ENCODE measurements at places on chromosomes 1 and 21. TPM values are rescaled to one million over a fixed set of nuclear protein-coding genes. Genes with fewer than 3 reads are reported as not detected.

- DNase-seq, result no peak
- no peaks in the 10 kb centered on the region for H3K27me3 ChIP-seq
- no peak overlapping the region for H3K27ac ChIP-seq
- H3K4me1 ChIP-seq, result no peaks in the 10 kb centered on the region
Observed at GRCh38 chr1:38084700-38085099, 38.1 kb upstream of the POU3F1 start.

The C4BPA gene
- total RNA-seq, result not detected

DNA sequence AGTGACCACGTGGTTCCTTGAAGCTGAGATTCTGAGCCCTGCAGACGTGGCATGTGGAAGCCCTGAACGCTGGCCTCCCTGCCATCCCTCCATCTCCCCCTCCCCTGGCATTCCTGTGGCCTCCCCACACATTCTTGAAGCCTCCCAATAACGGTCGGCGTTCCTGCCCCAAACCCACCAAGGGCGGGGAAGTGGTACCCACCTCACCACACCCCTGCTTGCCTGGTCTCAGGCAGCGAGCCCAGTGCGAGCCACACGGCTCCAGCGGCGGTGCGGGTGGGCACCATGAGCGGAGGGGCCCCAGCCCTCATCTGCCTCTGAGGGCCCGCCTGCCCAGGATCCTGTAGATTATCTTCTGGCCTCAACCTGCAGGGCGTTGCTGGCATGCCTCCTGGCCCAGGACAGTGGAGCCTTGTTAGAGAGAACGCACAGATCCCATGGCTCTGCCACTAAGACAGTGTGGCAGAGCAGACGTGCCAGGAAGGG is 20.6 kb upstream of the PRELP start:
- no peaks in the 10 kb centered on the region for H3K36me3 ChIP-seq
- H3K4me1 ChIP-seq, result no peaks in the 10 kb centered on the region
- H3K4me3 ChIP-seq, result no peak overlapping the region

DNA sequence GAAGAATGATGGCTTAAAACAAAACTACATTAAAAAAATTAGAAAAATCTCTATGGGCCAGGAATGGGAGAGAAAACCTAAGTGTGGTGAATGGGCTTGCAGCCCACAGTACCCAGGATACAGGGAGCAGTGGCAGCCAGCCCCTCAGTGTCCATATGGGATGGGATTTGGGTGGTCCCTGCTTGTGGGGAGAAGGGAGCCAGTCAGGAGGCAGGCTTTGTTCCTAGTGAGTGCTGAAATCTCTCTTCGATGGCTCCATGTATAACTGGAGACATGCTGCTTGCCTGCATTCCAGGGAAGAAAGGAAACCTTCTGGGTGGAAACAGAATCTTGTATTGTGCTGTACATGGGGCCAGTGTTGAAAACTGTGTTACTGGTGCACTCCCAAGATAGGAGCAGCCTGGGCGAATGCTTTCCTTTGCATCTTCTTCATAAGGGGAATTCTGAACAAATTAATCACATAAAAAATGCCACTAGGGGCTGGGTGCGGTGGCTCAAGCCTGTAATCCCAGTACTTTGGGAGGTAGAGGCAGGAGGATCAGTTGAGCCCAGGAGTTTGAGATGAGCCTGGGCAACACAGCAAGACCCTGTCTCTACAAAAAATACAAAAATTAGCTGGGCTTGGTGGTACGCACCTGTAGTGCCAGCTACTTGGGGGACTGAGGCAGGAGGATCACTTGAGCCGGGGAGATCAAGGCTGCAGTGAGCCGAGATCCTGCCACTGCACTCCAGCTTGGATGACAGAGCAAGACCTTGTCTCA is 36.0 kb downstream of the PTPRU start:
- no peak for DNase-seq
- peaks cover 10% of the 10 kb centered on the region for H3K4me1 ChIP-seq
- no peak overlapping the region for H3K4me3 ChIP-seq
- no peak overlapping the region for H3K27ac ChIP-seq
- no peaks in the 10 kb centered on the region for H3K27me3 ChIP-seq
- peaks cover 23% of the 10 kb centered on the region for H3K36me3 ChIP-seq

DNA sequence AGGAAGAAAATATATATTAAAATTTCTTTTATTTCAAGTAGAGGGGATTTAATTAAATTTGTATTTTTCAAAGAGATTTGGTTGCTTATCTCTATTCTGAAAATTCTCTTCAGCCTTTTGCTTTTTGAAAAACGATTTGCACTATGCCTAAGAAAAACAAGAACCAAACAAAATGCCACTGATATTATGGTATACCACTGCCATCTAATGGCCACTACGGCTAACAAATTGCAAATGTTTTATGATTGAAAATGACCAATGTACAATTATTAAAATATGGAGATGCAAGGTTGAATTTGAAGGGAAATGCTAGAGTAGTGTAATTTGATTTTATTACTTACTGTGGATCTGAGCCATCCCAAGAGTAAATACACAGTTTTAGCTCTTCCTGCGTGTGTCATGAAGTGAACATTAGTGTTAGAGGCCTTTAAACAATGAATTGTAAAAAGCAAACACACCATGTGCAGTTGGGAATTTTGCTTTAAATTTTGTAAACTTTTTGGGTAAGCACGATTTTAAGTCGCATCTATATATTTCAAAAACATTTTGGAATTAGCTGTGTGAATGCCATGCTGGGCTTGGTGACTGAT is 137.4 kb upstream of the USP25 start:
- no peaks in the 10 kb centered on the region for H3K27me3 ChIP-seq
- no peak for DNase-seq
- no peak overlapping the region for H3K27ac ChIP-seq
- H3K36me3 ChIP-seq, result no peaks in the 10 kb centered on the region
- H3K4me3 ChIP-seq, result no peak overlapping the region

The MCM3AP gene
- 121 TPM for total RNA-seq

DNA sequence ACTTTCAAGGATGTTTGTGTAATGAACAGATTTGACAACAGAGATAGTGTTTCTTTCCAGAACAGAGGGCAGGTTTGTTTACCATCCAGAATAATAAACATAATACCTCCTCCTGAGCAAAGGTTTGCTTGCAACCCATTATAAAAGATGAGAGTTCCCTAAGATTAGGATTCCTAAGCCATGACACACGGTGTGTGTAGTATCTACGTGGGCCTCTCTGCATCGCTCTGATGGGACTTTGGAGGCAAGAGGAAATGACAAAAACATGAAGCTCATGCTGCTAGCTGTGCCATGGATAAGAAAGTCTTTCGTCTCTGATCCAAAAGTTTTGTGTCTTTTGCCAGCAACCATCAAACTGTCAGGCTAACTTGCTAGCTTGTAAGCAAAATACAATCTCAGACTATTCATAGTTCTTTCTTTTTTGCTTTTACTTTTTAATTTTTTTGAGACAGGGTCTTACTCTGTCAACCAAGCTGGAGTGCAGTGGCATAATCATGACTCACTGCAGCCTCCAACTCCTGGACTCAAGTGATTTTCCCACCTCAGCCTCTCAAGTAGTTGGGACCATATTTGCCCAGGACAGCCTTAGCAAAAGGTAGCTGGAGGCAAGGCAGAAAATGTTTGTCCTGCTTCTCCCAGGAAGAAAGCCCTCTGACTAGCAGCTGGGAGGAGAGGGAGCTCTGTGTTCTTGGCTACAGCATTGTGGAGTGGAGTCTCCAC is 81.1 kb downstream of the LHX4 start:
- DNase-seq, result no peak
- H3K27me3 ChIP-seq, result no peaks in the 10 kb centered on the region
- no peak overlapping the region for H3K4me3 ChIP-seq
- no peaks in the 10 kb centered on the region for H3K4me1 ChIP-seq
- H3K36me3 ChIP-seq, result no peaks in the 10 kb centered on the region

DNA sequence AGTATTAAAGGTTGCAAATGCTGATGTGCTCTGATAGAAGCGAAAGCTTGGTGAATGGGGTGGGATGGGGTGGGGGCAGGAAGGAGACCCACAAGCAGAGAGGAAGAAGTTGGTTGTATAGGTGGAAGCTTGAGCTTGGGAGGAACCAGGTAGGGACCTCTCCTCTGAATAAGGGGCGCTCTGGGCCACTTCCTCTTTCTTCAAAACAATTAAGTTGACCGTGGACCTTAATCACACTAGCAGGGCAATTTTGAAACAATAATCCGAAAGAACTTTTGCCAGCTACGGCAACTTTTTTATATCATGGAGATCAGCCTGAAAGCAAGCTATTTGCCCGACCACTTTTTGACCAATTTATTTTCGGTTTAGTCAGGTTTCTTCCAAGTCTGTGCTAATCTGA is 1.9 kb upstream of the DYRK1A start:
- no peaks in the 10 kb centered on the region for H3K27me3 ChIP-seq
- peak overlapping the region; percentile 89 for H3K4me3 ChIP-seq
- peaks cover 4% of the 10 kb centered on the region for H3K4me1 ChIP-seq
- DNase-seq, result no peak
- H3K27ac ChIP-seq, result peak overlapping the region; percentile 100

GRCh38 chr1:121414905-121415304 is 230.1 kb downstream of the SRGAP2C start:
- no peak for DNase-seq
- no peak overlapping the region for H3K27ac ChIP-seq
- H3K27me3 ChIP-seq, result no peaks in the 10 kb centered on the region
- no peaks in the 10 kb centered on the region for H3K36me3 ChIP-seq
- no peaks in the 10 kb centered on the region for H3K4me1 ChIP-seq

- H3K4me1 ChIP-seq, result no peaks in the 10 kb centered on the region
- no peak for DNase-seq
- H3K27me3 ChIP-seq, result no peaks in the 10 kb centered on the region
- no peak overlapping the region for H3K27ac ChIP-seq
- H3K4me3 ChIP-seq, result no peak overlapping the region
Observed at GRCh38 chr1:202834771-202835547, 24.2 kb downstream of the PCAT6 start.

GRCh38 chr1:54442185-54442584 is 36.0 kb upstream of the SSBP3 start:
- H3K4me1 ChIP-seq, result no peaks in the 10 kb centered on the region
- no peaks in the 10 kb centered on the region for H3K36me3 ChIP-seq
- H3K27ac ChIP-seq, result no peak overlapping the region
- no peaks in the 10 kb centered on the region for H3K27me3 ChIP-seq
- no peak overlapping the region for H3K4me3 ChIP-seq

DNA sequence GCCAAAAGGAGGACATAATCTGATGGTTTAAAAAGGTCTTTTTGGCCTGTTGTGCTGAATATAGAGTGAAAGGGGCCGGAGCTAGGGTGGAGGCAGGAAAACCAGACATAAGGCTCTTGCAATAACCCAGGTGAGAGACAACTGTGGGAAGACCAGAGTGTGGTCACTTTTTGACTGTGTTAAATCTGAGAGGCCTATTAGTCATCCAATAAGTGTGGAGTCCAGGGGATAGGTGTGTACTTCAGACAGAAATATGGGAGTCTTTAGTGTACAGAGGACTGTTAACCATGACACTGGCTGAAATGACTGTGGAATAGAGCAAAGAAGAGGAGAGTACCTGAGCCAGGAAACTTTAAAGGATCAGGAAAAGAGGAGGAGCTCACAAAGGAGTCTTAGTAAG is 89.3 kb downstream of the VAV3 start:
- no peak for DNase-seq
- no peak overlapping the region for H3K27ac ChIP-seq
- H3K36me3 ChIP-seq, result no peaks in the 10 kb centered on the region
- H3K4me1 ChIP-seq, result no peaks in the 10 kb centered on the region
- H3K27me3 ChIP-seq, result no peaks in the 10 kb centered on the region

The HAO2 gene
- not detected for total RNA-seq

DNA sequence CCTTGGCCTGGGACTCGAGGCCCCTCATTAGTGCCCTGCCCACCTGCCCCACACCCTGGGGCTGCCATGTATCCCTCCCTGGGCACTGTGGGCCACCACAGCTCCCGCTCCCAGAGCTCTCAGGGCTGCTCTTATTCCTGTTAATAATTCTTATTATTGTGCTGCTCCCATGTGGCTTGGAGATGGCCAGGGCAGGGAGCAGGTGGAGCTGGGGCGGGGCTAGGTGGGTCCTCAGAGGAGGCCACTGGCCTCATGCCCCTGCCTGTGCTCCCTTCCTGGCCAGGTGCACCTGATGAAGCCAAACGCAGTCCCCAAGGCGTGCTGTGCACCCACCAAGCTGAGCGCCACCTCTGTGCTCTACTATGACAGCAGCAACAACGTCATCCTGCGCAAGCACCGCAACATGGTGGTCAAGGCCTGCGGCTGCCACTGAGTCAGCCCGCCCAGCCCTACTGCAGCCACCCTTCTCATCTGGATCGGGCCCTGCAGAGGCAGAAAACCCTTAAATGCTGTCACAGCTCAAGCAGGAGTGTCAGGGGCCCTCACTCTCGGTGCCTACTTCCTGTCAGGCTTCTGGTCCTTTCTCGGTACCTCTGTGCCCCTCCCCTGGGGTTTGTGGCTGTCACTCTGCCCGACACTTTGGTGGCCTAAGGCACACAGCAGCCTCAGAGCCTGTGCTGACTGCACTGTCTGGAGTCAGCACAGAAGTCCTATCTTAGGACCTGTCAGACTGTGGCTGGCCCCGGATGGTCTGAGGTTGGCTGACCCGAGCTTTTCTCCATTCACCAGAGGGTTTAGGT is 34.1 kb downstream of the BMP8A start:
- no peaks in the 10 kb centered on the region for H3K4me1 ChIP-seq
- H3K27ac ChIP-seq, result no peak overlapping the region
- DNase-seq, result no peak
- H3K4me3 ChIP-seq, result no peak overlapping the region
- H3K36me3 ChIP-seq, result peaks cover 20% of the 10 kb centered on the region

DNA sequence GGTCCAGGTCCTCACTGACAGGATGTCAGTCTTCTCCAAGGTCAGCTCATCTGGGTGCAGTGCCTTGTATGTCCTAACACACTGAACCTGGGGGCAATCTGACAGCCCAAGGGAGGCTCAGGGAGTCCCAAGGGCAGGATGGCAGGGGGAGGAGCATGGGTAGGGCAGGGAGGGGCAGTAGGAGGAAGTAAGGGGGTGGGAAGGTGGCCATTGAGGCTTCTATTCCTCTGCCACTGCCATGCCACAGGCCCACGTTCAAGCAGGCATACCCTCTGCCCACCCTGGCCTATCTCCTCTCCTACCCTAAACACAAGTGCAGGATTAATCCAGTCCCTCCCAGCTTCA is 13.3 kb downstream of the ARHGEF19 start:
- no peak for DNase-seq
- peaks cover 4% of the 10 kb centered on the region for H3K4me1 ChIP-seq
- peak overlapping the region; percentile 4 for H3K27ac ChIP-seq
- H3K4me3 ChIP-seq, result no peak overlapping the region

- H3K27me3 ChIP-seq, result no peaks in the 10 kb centered on the region
- H3K27ac ChIP-seq, result no peak overlapping the region
- no peaks in the 10 kb centered on the region for H3K36me3 ChIP-seq
- H3K4me1 ChIP-seq, result no peaks in the 10 kb centered on the region
Observed at GRCh38 chr1:231317306-231318014, 20.2 kb downstream of the EXOC8 start.

The PPIAL4G gene
- not detected for total RNA-seq

DNA sequence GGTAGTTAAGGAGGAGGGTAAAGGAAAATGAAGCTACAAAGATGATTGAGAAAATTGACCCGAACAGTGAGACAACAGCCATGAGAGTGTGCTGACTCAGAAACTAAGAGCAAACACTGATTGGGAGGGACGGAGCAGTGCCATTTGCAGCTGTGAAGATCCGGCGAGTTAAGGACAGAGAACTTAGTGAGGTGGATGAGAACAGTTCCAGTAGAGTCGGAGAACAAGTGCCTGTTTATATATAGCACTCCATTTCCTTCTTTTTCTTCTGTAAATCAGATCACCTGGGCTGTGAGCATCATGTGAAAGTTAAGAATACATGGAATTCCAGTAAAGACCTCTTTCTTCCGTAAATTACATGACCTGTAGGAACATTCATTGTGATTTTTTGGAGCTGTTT is 145.7 kb downstream of the KCNK2 start:
- H3K27ac ChIP-seq, result no peak overlapping the region
- H3K4me3 ChIP-seq, result no peak overlapping the region
- no peak for DNase-seq
- H3K4me1 ChIP-seq, result no peaks in the 10 kb centered on the region
- no peaks in the 10 kb centered on the region for H3K36me3 ChIP-seq
- no peaks in the 10 kb centered on the region for H3K27me3 ChIP-seq

Measured in ascending aorta (tissue), 2 donors.